ENCODE measurements at places on chromosomes 4 and X.

GRCh38 chr4:73450398-73451004, 14.5 kb downstream of the AFP start:
- peak; percentile 20 for DNase-seq

DNA sequence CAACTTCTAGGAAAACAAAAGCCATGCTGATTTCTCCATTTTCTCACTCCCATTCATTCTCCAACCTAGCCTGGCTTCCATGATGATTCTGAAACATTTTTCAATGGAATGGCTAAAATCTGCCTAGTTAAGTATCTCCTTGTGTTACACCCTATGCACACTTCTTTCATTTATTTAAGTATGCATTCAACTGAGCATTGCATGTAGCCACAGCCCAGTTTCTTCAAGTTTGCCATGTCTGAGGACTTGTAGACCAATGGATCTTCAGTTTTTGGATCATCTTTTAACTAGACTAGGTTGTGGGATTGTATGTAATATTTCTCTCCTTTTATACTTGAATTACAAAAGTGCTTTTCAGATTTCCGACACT, 35.5 kb upstream of the MGST2 start:
- no peak for DNase-seq

- no peak for DNase-seq
Measured at GRCh38 chrX:39452401-39452800, 645.4 kb downstream of the BCOR start.

- DNase-seq: no peak
Measured at GRCh38 chrX:132712350-132712749, 223.5 kb upstream of the MBNL3 start.

DNA sequence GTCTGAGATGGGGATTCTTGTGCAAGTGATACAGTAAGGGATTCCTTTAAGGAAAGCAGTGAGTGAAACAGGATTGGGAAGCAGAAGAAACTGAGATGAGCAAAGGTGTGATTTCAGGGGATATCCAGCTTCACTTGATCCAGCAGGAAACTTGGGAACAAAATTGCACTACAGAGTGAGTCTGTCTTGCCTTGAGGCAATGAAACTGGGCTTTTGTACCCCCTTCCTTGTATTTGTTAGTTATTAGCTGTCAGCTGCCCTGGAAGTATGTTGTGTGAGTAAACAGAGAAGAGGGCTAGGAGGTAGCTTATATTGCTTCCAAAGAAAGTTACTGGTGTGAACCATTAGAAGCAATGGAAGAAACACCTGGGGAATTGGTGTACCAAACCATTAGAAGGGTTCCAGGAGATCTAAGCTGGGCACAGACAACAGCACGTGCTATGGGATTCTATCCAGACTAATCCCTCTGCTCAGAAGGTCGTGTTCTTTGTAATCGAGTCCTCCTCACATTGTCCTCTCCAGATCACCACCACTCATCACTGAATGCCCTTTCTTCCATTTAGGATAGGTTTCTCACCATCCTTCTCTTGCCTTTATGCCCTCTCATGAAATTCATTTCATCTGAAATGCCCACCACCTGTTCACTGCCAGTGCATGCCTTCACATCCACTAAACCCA, 76.0 kb downstream of the PDLIM5 start:
- DNase-seq: no peak

- DNase-seq: no peak
Measured at GRCh38 chr4:76307660-76308014, 1.1 kb downstream of the STBD1 start.

DNA sequence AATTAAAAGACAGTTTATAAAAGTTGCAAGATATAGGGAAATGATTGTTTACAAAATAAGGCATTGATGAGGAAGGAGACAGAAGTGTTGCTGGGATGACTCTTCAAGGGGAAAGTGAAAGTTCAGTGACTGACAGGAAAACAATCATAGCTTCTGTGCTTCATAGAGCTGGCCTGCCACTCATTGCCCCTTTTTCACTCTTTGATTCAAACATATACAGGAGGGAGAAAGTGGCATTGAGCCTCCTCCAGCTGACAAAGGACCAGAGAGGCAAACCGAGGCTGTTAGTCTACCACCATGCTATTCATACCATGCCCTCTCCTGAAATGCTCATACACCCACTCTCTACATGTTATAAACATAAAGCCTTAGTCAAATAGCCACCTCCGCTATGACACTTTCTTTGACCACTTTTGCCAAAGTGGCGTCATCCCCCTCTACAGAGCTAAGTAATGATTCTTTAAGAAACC, 79.2 kb upstream of the ATOH1 start:
- DNase-seq: no peak

GRCh38 chr4:26685250-26685649, 101.4 kb downstream of the TBC1D19 start:
- no peak for DNase-seq

GRCh38 chr4:82047731-82048130, 326.1 kb downstream of the HNRNPD start:
- DNase-seq: no peak

- DNase-seq: no peak
Measured at GRCh38 chr4:147580396-147580795, 36.8 kb upstream of the TMEM184C start.

GRCh38 chr4:20490734-20491133, 209.5 kb upstream of the PACRGL start:
- no peak for DNase-seq

- no peak for DNase-seq
Measured at GRCh38 chrX:139120760-139121159, 409.2 kb upstream of the FGF13 start.

- no peak for DNase-seq
Measured at GRCh38 chr4:185332575-185333464, 62.9 kb downstream of the LRP2BP start.

DNA sequence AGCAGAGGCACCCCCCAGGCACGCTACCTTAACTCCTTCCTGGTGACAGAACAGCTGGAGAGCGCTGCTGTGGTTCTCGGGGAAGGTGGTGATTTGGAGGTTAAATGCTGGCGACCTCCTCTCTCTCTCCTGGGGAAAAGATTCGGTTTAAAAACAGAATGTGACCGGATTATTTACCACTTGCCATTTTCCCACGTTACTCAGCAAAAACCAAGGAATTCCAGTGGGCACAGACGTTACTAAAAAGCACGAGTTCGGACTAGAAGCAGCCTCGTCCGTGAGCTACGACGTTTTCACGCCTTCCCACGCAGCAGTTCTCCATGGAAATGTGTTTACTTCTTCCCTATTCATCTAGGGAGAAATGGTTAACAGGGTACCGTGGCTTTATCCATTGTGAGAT, 32.3 kb upstream of the C4orf50 start:
- no peak for DNase-seq

GRCh38 chr4:126727461-126727860, 905.3 kb upstream of the INTU start:
- no peak for DNase-seq

- DNase-seq: no peak
Measured at GRCh38 chr4:38181286-38181685, 221.1 kb downstream of the PTTG2 start.

GRCh38 chr4:16461362-16461761, 235.1 kb upstream of the TAPT1 start:
- DNase-seq: no peak

DNA sequence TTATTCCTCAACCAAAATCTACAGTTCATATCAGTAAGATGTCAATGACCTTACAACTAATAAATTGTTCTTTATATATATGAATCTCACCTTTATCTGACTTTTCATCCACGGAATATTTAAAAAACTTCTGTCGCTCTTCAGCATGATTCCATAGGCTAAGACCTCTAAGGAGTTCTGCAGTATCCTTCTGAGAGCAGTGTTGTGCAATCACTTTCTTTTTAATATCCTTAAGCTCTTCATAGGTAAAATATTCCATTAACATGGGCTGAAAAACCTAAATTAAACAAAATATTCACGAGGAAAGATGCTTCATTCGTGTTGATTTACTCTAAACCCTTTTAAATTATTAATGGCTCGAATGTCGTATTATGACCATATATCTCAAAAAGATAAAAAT, 16.7 kb downstream of the FBXL5 start:
- no peak for DNase-seq

DNA sequence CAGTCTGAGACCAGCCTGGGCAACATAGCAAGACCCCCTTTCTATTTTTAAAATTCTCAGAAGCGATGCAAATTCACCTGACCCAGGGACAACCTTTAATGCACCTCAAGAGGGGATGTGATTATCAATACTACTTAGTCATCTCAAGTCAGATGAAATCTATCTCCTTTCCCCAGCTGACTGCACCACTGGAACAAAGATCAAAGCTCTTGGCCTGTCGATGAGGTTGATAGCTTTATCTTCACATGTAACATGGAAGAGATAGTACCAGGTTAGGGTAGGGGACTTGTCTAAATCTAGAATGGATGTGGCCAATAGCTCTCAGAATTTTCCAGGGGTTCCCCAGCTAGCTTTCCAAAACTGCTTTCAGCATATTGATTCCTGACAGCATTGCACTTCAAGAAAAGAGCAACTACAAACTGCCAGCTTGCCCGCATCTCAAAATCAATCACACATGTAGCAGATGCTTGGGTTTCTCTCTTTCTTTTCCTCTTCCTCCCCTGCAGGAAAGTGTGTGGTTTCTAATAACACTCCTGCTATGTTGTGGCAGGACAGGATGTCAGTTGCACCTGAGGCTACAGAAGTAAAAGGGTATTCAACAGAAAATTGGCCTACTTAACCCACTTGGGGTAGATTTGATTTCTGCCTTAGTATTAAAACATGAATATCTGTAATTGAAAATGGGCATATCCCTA, 12.2 kb upstream of the TMEM164 start:
- DNase-seq: no peak

- no peak for DNase-seq
Measured at GRCh38 chr4:172992648-172993378, 175.8 kb upstream of the GALNT7 start.

DNA sequence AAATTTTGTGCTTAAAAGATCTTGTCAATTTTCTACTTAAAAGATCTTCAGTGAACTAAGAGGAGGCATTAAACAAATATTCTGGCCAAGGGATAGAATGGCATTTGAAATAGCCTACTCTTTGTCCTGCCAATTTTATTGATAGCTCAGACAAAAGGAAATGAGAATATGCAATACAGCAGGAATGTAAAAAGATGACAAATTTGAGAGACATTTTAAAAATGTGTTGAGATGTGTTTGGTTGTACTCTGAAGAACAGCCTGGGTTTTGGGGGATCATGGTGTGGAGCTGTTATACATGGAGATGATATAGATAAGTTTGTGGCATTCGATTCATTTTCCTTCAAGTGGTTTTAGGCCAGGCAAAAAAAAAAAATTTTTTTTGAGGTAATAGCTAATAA, 11.6 kb upstream of the MAD2L1 start:
- no peak for DNase-seq

DNA sequence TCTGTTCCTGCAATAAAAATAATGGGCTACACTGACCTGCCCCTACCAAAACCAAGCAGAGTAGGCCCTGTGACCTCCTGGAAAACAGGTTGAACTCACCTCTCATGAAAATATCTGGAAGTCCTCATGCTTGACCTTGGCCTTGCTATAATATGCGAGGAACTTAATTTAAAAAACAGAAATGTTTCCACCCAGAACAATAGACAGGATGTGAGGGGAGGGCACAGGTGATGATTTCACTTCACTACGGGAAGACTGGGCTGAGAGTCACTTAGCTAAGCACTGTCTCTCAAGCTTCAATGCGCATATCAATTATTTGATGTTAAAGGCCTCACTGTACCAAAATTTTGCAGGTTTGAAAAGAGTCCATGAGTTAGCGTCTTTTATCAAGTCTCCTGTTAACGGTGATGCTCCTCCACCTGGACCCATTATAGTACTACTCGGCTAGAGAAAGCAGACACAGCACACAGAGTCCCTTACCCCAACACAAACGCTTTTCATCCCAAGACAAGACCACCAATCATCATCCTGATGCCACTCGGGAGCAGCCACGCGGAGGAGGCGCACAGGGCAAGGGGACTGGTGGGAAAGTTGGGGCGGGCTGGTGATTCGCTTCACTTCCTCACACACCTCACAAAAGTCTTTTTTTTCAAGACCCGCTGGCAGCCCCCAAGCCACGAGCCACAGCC, 25.9 kb downstream of the ZNF721 start:
- DNase-seq: peak; percentile 32

DNA sequence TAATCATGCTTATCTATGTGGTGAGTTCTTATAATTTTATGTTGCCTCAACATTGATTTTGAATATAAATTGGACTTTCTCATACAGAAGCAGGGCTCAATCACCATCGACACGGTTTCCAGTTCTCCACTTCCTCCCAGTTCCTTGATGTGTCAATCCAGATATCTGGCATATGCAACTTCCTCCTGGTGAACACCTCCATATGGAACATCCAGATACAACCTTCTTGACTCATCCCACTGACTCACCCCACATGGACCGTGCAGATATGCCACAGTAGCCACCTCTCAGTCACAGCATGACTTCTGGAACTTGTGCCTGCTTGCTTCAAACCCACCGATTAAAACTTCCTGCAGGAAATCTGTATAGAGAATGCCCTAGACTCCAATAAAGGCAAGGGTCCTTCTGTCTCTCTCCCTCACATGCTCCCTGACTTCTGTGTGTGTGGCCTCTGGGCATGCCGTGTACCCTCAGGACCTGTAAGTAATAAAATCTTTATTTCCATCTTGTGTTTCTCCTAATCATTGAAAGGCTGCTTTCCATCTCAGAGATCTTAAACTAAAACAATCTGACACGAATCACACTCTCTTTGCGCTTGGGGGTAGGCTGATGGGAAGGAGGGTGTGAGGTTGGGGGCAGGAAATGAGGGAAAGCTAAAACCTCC, 67.0 kb downstream of the HTRA3 start:
- no peak for DNase-seq

DNA sequence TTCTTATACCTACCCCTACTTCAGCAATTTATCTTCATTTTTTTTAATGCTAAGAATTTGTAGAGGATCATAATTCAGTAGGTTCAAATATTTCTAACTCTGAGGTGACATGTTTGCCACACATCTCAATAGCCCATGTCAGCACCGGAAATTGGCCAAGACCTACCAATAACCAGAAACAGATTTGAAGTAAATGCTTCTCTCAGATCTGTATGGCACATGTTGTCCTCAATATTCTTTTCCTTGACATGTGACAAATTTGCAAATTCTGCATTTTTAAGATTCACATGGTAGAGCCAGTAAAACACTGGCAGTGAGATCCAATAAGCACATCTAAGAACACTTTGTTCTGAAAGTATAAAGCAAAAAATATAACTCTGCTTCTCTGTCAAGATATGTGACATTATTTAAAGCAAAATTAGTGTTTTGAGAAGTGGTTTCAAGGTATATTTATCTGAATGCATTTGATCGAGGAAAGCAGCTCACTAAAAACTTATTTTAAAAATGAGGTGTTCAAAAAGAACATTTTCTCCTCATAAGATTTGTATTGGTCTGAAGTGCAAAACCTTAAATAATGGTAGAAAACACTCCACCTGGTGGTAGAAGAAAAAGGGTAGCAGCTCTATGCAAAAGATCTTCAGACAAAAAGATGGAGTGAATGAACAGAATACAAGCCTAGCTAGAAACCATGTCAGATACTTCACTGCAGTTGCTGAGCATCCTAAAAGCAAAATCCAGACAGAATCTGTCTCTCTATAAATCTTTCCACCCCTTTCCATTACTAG, 513.8 kb upstream of the FAM241A start:
- DNase-seq: no peak

- DNase-seq: no peak
Measured at GRCh38 chrX:100717363-100717762, 14.6 kb downstream of the SYTL4 start.

All from glutamatergic neuron (in vitro differentiated cells).